Stimulated activated CD8-positive, alpha-beta memory T cell treated with anti-CD3 and anti-CD28 coated beads, Interleukin-4, amount 100 ng/mL, for 4 hours (primary cell): ENCODE measurements at places on chromosomes 12 and 14.

- no peak for DNase-seq
These were observed 17.2 kb upstream of the BDKRB2 start for GRCh38 chr14:96187216-96188031.

- DNase-seq: no peak
These were observed 124.4 kb downstream of the MYRFL start for GRCh38 chr12:69949311-69950002.

GRCh38 chr14:21197418-21198205 lies 41.7 kb upstream of the OR5AU1 start:
- no peak for DNase-seq

GRCh38 chr12:63424671-63425070 lies 243.6 kb downstream of the DPY19L2 start:
- DNase-seq: no peak
